K562 (cell line): ENCODE measurements at places on chromosomes 2 and 18. TPM values are rescaled to one million over a fixed set of nuclear protein-coding genes. Genes with fewer than 3 reads are reported as not detected.
A peak's percentile ranks its signal among the peaks of the same experiment; 100 is the strongest.

GRCh38 chr2:134866498-134867099 lies 28.2 kb downstream of the ACMSD start:
- peaks cover 21% of the 10 kb centered on the region for H3K27me3 ChIP-seq
- H3K36me3 ChIP-seq = no peaks in the 10 kb centered on the region
- H3K27ac ChIP-seq = no peak overlapping the region
- no peak overlapping the region for H3K4me3 ChIP-seq

GRCh38 chr2:119179991-119180390 lies 21.4 kb upstream of the C1QL2 start:
- H3K27me3 ChIP-seq = no peaks in the 10 kb centered on the region; the same call in 2 of the 3 replicates
- H3K27ac ChIP-seq = no peak overlapping the region
- no peak overlapping the region for H3K4me3 ChIP-seq

GRCh38 chr18:79926715-79927606 lies 24.5 kb downstream of the SLC66A2 start:
- H3K27ac ChIP-seq = no peak overlapping the region
- H3K36me3 ChIP-seq = no peaks in the 10 kb centered on the region
- DNase-seq = no peak
- H3K27me3 ChIP-seq = no peaks in the 10 kb centered on the region

DNA sequence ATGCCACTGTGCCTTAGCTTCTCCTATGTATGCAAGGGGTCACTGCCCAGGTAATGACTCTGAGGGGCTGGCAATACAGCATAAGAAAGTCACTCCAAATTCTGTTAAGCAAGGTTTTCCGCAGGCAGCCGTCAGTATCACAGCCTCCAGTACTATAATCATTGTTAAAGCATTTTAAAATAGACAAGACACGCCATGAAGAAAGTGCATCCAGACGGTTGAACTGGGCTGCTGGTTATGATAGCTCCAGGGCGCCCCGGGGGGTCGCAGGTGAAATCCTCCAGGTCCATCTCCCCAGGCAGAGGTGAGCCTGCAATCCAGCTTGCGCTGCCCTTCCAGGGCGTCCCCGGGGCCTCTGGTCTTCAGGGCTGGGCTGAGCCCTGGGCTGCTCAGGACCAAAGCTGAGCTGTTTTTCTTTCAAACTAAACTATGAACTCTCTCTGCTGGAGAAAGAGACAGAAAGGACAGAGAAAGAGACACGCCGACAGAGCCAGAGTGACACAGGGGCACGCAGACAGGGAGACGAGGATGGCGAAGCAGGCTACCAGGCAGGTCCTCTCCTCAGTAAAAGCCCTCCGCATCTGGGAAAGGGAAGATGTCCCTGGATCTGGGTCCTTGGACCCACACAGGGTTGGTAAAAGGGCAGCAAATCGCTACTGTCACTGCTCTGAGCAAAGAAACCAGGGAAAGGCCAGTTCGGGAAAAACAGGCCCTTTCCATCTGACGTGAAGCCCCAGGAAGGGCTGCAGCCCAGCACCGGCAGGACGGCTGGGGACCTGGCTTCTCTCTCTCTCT lies 2.1 kb upstream of the TWIST2 start:
- no peaks in the 10 kb centered on the region for H3K4me1 ChIP-seq
- H3K27ac ChIP-seq = no peak overlapping the region
- no peak overlapping the region for H3K4me3 ChIP-seq
- no peak for DNase-seq
- H3K27me3 ChIP-seq = peaks cover 29% of the 10 kb centered on the region

DNA sequence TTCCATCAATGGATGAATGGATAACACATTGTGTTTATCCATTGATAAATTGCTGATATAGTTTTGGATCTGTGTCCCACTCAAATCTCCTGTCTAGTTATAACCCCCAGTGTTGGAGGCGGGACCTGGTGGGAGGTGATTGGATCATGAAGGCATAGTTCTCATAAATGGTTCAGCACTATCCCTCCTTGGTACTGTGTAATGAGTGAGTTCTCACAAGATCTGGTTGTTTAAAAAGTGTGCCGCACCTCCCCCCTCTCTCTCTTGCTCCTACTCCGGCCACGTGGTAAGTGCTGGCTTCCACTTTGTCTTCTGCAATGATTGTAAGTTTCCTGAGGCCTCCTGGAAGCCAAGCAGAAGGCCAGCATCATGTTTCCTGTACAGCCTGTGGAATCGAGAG lies 23.9 kb upstream of the SPATA3 start:
- H3K4me1 ChIP-seq = no peaks in the 10 kb centered on the region; the same call in 1 of the 2 replicates
- no peak for DNase-seq
- no peak overlapping the region for H3K27ac ChIP-seq

DNA sequence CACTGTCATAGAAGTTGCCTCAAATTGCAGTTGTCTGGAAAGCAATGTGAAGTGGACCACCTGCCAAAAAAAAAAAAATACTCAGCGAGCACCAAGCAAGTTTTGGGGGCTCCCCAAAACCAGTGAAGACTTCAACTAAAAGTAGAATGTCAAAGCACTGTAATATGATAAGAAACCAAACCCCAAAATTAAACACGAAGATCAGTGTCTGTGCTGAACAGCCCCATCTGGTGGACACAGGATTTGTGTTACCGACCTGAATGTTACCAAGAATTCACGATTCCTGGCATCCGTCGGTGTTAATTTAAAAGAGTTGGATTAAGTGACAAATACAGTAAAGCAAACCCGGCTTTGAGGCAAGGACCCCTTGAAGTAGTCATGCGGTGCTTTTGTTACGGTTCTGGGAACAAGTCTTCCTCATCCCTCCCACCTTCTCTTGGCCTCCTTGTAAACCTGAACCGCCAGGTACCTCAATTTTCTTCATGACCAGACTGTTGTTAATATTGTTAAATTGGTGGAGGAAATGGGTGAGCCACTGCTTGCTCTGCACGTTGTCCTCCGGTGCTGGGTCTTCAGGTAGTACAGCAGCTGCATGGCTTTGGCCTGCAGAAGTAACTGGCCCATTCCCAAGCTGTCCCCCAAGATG lies 31.3 kb upstream of the SSB start:
- DNase-seq = peak; percentile 44
- no peaks in the 10 kb centered on the region for H3K27me3 ChIP-seq
- H3K36me3 ChIP-seq = no peaks in the 10 kb centered on the region
- no peak overlapping the region for H3K27ac ChIP-seq
- peaks cover 5% of the 10 kb centered on the region; the same call in 1 of the 2 replicates for H3K4me1 ChIP-seq
- no peak overlapping the region for H3K4me3 ChIP-seq

DNA sequence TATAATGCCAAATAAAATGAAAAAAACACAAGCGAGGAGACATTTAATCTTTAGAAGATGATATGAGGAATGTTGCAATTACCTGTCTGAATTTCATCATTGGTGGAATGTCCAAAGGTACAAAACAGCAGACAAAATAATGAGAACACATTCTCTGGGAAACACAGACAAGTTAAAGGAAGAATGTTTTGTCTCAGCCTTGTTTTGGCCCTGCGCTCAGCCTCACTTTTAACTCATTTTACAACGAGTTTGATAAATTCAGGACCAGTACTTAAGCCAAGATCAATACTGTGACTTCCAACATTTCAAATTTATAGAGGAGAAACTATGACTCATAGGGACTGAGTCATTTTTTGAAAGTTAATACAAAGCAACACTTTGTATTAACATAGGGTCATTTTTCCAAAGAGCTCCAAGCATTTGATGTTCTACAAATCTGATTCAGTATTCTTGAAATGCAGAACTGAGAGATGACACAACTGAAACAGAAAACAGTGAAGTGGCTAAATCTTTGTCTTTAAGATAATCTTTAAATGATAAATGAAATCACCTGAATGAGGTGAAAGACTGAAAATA lies 833.2 kb upstream of the CHAC2 start:
- no peak overlapping the region for H3K4me3 ChIP-seq
- no peak for DNase-seq

DNA sequence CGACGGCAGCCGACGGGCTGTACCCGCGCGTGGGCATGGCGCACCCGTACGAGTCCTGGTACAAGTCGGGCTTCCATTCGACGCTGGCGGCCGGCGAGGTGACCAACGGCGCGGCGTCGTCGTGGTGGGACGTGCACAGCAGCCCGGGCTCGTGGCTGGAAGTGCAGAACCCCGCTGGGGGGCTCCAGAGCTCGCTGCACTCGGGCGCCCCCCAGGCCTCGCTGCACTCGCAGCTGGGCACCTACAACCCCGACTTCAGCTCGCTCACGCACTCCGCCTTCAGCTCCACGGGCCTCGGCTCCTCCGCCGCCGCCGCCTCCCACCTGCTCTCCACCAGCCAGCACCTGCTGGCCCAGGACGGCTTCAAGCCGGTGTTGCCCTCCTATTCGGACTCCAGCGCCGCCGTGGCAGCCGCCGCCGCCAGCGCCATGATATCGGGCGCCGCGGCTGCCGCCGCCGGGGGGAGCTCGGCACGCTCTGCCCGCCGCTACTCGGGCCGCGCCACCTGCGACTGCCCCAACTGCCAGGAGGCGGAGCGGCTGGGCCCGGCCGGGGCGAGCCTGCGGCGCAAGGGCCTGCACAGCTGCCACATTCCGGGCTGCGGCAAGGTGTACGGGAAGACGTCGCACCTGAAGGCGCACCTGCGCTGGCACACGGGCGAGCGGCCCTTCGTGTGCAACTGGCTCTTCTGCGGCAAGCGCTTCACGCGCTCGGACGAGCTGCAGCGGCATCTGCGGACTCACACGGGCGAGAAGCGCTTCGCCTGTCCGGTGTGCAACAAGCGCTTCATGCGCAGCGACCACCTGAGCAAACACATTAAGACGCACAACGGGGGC lies 2.0 kb downstream of the SP9 start:
- H3K4me1 ChIP-seq = peaks cover 42% of the 10 kb centered on the region
- H3K36me3 ChIP-seq = no peaks in the 10 kb centered on the region
- H3K4me3 ChIP-seq = peak overlapping the region; percentile 43
- H3K27me3 ChIP-seq = peaks cover 24% of the 10 kb centered on the region
- H3K27ac ChIP-seq = no peak overlapping the region

The CNGA3 gene
- total RNA-seq = not detected in 2 replicates

The CARF gene
- 0.95 and 1.2 TPM in 2 replicates for total RNA-seq

The CFAP210 gene
- total RNA-seq = 0.63 and 1.00 TPM in 2 replicates
